ENCODE measurements at places on chromosomes 13 and 19.

- peak; percentile 3 for DNase-seq
Observed at GRCh38 chr19:35436477-35437405, 11.3 kb upstream of the FFAR2 start.

DNA sequence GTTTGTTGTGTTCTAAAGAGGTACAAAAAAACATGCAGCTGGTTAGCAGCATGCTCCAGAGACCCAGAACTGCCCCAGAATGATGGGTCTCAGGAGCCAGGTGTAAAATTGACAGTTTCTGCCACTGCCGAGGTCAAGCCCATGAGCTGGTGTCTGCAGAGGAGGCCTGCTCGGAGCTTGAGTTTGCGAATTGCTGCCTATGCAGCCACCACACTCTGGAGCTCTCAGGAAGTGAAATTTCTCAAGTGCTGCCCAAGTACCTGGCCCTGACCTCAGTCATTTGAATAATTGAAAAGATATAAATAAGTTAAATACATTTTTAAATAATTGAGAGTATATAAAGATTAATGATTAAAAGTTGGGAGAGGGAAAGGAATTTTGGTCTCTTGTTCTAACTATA lies 66.4 kb downstream of the ZAR1L start:
- DNase-seq, result no peak

DNA sequence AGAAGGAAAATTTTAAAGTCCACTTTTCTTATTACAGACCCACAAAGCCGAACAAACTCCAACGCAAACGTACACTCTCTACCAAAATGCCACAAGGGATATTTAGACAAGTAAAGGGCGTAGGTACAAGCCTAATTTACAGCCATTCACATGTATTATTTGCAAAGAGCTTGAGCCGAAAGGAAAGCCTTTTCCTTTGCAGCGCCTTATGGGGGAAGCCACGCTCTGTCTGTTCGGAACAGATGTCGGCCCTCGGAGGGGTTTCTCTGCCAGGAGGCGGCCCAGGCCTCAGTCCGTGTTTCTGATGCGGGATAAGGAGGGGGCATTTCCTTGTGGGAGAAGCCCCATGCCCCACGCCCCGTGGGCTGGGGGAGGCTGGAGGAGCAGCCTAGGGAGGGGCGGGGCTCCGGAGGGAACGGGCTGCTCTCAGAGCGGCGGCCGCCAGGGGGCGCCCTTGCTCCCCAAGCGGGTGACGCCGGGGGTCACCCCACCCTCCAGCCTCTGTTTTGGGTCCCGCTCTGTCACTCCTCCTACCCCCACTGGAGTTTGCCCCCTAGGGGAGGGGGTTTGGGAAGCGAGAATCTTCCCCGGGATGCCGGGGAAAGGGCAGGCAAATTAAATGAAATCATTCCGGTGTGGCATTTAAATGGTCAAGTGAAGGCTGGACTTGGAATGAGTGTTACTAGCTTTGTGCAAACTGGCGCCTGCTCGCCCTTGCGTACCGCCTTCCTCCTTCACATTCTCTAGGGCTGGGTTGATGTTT lies 2.9 kb downstream of the HTR2A start:
- DNase-seq, result peak; percentile 60

GRCh38 chr13:30037306-30037705 lies 186.9 kb upstream of the UBL3 start:
- no peak for DNase-seq

- no peak for DNase-seq
Observed at GRCh38 chr13:80881034-80881433, 540.1 kb upstream of the SPRY2 start.

DNA sequence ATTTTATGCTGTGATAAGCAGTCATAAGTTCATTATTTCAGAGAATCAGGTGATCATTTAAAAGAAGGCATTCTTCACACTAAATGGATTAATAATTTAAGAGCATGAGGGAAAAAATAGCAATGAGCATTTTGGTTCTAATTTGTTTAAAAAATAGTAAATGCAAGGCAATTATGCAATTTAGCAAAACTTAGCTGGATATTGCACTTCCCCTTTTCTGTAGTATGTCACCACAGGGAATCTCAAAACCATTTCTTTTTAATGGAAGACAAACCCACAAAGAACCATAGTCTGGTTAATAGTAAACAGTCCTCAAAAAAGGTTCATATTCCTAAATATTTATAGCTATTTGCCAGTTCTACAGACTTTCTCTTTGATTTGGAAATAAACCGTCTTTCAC lies 30.2 kb downstream of the COG6 start:
- no peak for DNase-seq

GRCh38 chr19:40650749-40651305 lies 39.6 kb downstream of the NUMBL start:
- DNase-seq, result peak; percentile 67

- DNase-seq, result no peak
Observed at GRCh38 chr13:113403255-113404104, 39.5 kb upstream of the GRTP1 start.

GRCh38 chr13:19182536-19182935 lies 912 bp upstream of the TUBA3C start:
- DNase-seq, result no peak

DNA sequence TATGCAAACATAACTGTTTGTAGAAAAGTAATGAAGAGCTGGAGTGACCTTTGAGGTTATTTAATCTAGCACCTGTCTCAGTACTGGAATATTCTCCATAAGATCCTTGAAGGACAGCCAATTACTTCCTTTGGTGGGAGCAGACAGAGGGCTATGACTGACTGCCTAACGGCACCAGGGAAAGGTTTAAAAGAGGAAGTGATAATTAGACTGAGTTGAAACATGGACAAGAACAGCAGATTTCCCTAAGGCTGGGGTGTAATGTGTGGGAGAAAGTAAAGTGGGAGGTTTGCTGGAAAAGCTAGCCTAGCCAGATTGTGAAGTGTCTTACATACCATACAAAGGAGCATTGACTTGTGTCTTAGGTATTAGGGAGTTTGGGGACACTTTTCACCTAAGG lies 191.3 kb upstream of the PCDH9 start:
- DNase-seq, result no peak

DNA sequence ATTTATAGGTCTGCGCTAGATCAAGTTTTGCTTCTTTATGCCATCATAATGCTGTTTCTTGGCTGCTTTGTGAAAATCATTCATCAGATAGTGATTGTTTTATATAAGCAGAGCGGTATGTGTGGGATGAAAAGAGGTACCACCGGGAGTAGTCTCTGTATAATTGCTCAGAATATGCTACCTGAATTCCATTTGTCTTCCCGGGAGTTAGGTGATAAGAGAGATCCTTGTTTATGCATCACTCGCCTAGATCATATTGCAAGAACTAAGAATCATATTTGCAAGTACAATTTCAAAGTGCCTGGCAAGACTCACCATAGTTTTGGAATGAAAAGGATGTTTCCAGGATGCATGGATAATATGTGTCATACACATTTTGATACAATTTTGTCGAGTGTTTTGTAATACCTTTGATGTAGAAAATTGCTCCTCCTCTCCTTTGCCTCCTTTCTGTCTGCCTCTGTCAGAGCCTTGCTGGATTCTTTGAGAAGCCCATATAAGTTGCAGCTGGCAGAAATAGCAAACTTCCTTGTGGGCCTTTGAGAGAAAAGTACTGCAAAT lies 1306.0 kb upstream of the SLC10A2 start:
- DNase-seq, result peak; percentile 4

- no peak for DNase-seq
Observed at GRCh38 chr19:33207040-33207620, 13.0 kb downstream of the LRP3 start.

Data from fibroblast of skin of abdomen (primary cell).